ENCODE measurements at places on chromosomes 2 and 18. TPM values are rescaled to one million over a fixed set of nuclear protein-coding genes. Genes with fewer than 3 reads are reported as not detected.

DNA sequence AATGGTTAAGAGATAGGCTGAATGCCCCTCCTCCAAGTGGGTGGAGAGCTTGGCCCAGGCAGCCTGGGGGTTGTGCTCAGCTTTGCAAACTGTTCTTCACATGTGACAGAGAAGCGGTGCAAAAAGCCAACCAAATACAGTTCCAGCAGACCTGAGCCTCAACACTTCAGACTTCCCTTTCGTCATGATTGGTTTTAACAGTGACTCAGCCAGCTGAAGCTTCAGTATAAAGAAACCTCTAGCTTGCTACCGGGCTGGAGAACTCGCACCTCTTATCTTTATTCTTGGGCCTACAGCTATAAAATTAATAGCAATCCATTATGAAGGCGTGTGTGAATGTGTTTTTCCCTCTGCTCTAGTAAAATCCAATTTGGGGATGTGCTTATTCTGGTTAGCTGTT, 20.0 kb downstream of the SETBP1 start:
- H3K27me3 ChIP-seq, result no peaks in the 10 kb centered on the region
- DNase-seq, result peak; percentile 40
- H3K4me1 ChIP-seq, result peaks cover 75% of the 10 kb centered on the region
- H3K27ac ChIP-seq, result peak overlapping the region; percentile 76
- H3K4me3 ChIP-seq, result no peak overlapping the region
- H3K36me3 ChIP-seq, result no peaks in the 10 kb centered on the region

DNA sequence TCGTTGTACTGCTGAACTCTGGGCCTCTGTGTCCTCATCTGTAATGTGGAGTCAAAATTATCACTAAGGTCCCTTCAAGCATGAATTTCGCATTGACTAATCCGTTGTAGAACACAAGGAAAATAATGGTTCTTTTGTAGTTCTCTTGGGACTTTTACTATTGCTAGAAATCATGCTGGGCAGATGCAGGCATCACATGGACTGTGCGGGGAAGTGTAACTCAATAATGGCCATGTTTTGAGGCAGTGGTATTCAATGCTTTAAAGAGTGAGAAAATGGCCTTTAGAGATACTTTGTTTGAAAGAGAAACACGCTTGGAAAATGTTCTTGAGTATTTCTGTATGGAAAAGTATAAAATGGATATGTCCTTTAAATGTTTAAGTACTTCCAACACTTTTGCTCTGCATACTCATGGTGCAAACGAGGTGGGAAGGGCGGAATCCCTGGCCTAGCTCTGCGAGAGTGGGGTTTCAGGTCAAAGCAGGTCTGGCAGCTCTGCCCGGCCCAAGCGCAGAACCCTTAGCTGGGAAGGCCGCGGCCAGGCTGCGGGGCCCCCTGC, 117.3 kb upstream of the MSTN start:
- H3K4me3 ChIP-seq, result peak overlapping the region; percentile 80
- peak overlapping the region; percentile 94 for H3K27ac ChIP-seq
- no peaks in the 10 kb centered on the region for H3K27me3 ChIP-seq
- H3K36me3 ChIP-seq, result no peaks in the 10 kb centered on the region
- no peak for DNase-seq

DNA sequence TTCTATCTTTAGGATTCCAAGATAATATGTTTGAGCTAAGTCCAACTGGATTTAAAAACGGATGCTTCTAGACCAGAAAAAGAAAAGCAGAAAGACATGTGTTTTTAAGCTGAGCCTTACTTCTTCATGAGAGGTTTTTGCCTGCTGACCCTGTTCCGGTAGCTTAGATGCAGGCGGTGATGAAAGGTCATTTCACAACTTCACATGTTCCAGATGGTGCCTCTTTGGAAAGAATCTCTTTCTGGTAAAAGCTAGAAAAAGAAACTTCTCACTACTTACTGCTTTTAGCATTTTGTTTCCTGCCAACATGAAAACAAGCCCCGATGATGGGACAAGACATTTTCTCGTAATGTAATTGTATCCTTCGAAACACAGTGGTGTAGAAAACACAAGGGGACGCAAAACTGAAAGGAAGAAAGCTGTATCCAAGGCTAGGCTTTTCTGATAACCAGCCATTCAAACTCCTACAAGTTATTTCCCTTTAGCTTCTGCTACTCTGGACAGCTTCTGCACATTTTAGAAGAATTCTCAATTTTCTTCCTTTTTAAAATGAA, 407.3 kb upstream of the LYPD1 start:
- no peaks in the 10 kb centered on the region for H3K36me3 ChIP-seq
- H3K4me3 ChIP-seq, result no peak overlapping the region
- H3K27me3 ChIP-seq, result no peaks in the 10 kb centered on the region
- H3K4me1 ChIP-seq, result no peaks in the 10 kb centered on the region

DNA sequence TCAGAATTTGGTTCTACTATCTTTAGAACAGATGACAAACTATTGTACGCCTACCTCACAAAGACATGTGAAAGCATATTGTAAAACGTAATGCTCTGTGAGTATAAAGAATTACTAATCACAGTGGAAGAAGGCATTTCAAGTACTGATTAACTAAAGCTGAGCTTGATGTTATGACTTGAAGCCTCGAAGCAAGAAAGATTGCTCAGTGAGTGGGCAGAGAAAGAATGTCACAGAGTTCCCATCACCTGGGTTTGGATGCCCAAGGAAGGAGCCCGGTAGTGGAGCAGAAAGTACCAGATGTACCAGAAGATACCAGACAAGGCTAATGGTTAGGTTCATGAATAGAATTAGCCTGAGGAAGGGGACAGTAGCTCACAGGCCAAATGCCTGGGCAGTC, 39.5 kb upstream of the FAM110C start:
- DNase-seq, result no peak
- no peak overlapping the region for H3K27ac ChIP-seq
- H3K4me1 ChIP-seq, result no peaks in the 10 kb centered on the region
- H3K36me3 ChIP-seq, result no peaks in the 10 kb centered on the region
- H3K4me3 ChIP-seq, result no peak overlapping the region

DNA sequence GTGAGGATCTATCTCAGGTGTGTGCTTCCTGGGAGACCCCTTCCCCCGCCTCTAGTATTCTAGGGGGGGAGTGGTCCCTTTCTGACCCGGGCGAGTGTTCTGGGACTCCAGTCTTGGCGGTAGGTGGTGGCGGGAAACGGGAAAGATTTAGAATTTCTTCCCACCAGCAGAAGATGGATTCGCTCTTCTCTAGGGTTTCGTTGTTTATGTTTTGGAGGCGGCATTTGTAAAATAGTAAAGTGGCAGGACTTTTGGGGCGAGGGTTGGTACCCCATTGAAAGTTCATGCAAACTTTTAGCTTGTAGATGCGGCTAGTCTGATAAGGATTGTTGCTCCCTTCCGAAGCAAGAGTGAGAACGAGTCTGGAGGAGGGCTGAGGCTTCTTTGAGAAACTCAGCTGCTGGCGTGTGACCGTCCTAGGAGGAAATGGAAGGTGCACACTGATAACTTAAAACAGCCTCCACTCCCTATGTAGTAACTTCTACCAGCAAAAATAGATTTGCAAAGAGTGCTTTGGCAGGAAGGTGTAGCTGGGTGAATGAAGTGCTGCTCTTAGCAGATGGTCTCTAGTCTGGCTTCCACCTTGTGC, 412 bp downstream of the GPD2 start:
- H3K27ac ChIP-seq, result peak overlapping the region; percentile 98
- H3K36me3 ChIP-seq, result no peaks in the 10 kb centered on the region
- H3K27me3 ChIP-seq, result no peaks in the 10 kb centered on the region
- DNase-seq, result peak; percentile 18
- peaks cover 42% of the 10 kb centered on the region for H3K4me1 ChIP-seq
- H3K4me3 ChIP-seq, result peak overlapping the region; percentile 78

DNA sequence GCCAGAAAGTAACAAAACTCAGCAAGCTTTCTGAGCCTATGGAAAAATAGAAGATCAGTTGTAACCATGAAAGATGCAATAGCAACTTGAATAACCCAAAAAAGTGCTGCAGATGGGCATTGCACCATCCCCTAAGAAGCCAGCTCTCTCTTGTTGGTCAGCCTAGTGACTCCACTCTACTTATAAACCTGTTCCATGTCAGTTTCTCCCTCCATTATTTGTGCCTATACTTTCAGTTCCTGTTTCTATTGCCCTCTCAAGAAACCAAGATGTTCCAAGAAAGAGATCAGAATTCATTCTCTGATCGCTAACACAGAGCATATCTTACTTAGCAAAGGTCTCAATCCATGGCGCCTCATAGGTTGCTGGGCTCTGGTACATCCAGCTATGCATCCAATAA, 170.3 kb upstream of the MAP2 start:
- H3K27ac ChIP-seq, result no peak overlapping the region
- H3K4me3 ChIP-seq, result no peak overlapping the region
- DNase-seq, result no peak
- no peaks in the 10 kb centered on the region for H3K4me1 ChIP-seq
- no peaks in the 10 kb centered on the region for H3K27me3 ChIP-seq

DNA sequence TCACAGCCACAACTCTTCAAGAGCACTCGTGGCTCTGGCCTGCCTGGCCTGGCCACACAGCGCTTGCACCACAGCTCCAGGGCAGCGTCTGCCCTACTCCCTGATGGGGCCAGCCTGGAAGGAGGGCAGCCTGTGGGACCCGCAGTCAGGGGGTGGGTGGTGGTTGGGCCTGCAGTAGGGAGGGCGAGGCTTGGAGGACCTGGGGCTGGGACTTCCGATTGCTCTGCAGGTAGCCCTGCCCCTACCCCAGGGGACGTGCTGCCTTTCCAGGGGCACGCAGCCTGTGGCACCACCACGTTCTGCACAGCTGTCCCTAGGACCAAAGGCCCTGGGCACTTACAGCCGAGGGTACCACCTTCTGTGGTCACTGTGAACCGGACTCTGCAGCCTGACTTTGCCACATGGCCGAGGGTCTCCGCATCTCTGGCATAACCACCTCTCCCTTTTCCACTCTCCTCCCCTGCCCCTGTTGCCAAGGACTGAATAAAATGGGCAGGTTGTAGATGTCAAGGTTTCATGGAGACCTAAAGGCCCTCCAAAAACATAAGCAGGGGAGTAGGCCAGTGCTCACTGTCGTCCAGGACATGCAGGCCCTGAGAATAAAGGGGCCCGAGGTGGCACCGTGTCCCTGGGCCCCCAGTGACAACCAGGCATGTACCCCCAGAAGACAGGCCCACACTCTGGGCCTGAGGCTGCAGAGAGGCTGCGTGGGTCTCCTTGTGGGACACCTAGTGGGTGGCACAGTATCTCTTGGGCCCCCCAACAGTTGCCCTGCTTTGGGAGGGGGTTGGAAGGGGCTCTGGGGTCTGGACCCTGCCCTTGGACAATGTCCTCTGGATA, 87.3 kb downstream of the INHBB start:
- H3K27me3 ChIP-seq, result no peaks in the 10 kb centered on the region
- no peak overlapping the region for H3K4me3 ChIP-seq
- no peak overlapping the region for H3K27ac ChIP-seq
- no peaks in the 10 kb centered on the region for H3K36me3 ChIP-seq
- DNase-seq, result no peak
- H3K4me1 ChIP-seq, result no peaks in the 10 kb centered on the region

GRCh38 chr2:177689623-177690022, 297.1 kb downstream of the AGPS start:
- no peak for DNase-seq
- H3K4me1 ChIP-seq, result no peaks in the 10 kb centered on the region
- H3K27ac ChIP-seq, result no peak overlapping the region
- H3K27me3 ChIP-seq, result no peaks in the 10 kb centered on the region
- no peak overlapping the region for H3K4me3 ChIP-seq
- H3K36me3 ChIP-seq, result no peaks in the 10 kb centered on the region

GRCh38 chr2:98985905-98986666, 50.1 kb upstream of the CRACDL start:
- H3K27ac ChIP-seq, result no peak overlapping the region
- H3K4me1 ChIP-seq, result no peaks in the 10 kb centered on the region
- H3K36me3 ChIP-seq, result no peaks in the 10 kb centered on the region
- no peak for DNase-seq
- no peaks in the 10 kb centered on the region for H3K27me3 ChIP-seq

GRCh38 chr2:121051311-121051710, 233.7 kb downstream of the TFCP2L1 start:
- H3K27me3 ChIP-seq, result no peaks in the 10 kb centered on the region
- H3K4me1 ChIP-seq, result no peaks in the 10 kb centered on the region

DNA sequence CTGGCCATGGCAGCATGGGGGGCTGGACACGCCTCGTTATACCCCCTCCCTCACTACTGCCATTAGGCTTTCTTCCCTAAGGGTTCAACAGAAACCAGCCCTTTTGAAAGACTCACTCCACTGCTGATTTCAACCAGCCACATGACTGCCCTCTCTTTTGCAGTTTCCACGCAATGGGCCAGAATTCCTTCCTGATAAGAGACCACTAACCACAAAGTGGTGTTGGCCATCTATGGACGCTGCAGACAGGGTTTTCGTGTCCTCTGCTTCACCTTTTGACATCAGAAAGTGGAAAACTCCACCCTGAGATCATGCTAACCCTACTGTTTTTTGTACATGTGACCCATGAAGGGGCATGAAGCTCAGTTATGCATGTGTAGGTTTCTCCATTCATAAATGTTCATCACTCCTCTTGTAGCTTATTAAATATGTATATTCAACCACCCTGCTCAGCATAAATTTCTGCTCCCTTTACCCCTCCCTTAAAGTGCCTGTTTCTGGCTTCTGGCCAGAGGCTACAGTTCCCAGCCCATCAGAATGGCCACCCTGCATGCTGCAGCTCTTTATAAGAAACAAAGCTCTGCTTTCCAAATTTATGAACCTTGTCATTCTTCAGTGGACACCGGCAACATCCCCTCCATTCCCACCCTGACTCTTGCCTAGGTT, 106.6 kb upstream of the MSH6 start:
- DNase-seq, result no peak
- no peaks in the 10 kb centered on the region for H3K4me1 ChIP-seq
- no peaks in the 10 kb centered on the region for H3K36me3 ChIP-seq
- no peak overlapping the region for H3K4me3 ChIP-seq
- no peak overlapping the region for H3K27ac ChIP-seq

GRCh38 chr2:58449286-58450010, 208.3 kb upstream of the FANCL start:
- H3K4me3 ChIP-seq, result no peak overlapping the region
- no peaks in the 10 kb centered on the region for H3K36me3 ChIP-seq
- no peaks in the 10 kb centered on the region for H3K27me3 ChIP-seq
- no peak overlapping the region for H3K27ac ChIP-seq

GRCh38 chr2:25000503-25001324, 29.0 kb upstream of the DNAJC27 start:
- no peak overlapping the region for H3K27ac ChIP-seq
- no peak overlapping the region for H3K4me3 ChIP-seq
- no peaks in the 10 kb centered on the region for H3K27me3 ChIP-seq
- DNase-seq, result no peak

DNA sequence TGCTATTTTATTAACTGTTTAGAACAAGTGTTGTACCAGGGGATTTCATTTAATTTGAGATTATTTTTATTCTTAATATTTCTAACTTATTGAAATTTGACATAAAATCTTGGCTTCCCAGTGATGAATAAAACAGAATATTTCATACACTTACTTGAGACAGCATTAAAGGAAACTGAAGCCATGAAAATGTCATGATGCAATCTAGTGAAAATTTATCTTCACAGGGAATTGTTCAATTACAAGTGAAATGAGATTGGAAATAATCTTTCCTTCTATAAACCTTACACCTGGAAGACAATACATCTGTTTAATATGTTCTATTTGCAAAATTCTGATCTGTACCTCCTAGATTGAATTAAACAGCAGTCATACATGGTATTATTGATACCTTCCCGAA, 511.0 kb upstream of the CDH7 start:
- DNase-seq, result no peak
- H3K4me3 ChIP-seq, result no peak overlapping the region
- H3K27ac ChIP-seq, result no peak overlapping the region
- no peaks in the 10 kb centered on the region for H3K4me1 ChIP-seq

REG3G gene
- total RNA-seq, result not detected

TRPM8 gene
- total RNA-seq, result not detected

CDH19 gene
- 1.4 TPM for total RNA-seq

TEKT4 gene
- total RNA-seq, result not detected

SH3RF3 gene
- 3.0 TPM for total RNA-seq

DNPEP gene
- total RNA-seq, result 56.0 TPM

CFC1 gene
- not detected for total RNA-seq

ACKR3 gene
- 55.0 TPM for total RNA-seq

PPP1R1C gene
- total RNA-seq, result not detected

EVA1A gene
- total RNA-seq, result 0.16 TPM

Measured in gastrocnemius medialis (tissue), 4 donors.